ENCODE measurements at places on chromosomes 1 and 21.

DNA sequence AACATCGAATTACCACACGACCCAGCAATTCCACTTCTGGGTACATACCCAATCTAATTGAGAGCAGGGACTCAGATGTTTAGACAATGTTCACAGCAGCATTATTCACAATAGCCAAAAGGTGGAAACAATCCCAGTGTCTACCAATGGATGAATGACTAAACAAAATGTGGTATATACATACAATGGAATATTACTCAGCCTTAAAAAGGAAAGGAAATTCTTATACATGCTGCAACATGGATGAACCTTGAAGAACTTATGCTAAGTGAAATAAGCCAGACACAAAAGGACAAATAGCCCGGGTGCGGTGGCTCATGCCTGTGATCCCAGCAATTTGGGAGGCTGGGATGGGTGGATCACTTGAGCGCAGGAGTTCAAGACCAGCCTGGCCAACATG lies 6.9 kb downstream of the KDF1 start:
- DNase-seq: no peak

GRCh38 chr1:174626031-174627025 lies 178.6 kb downstream of the GPR52 start:
- no peak for DNase-seq

- no peak for DNase-seq
Observed at GRCh38 chr1:119010201-119010600, 22.1 kb upstream of the TBX15 start.

DNA sequence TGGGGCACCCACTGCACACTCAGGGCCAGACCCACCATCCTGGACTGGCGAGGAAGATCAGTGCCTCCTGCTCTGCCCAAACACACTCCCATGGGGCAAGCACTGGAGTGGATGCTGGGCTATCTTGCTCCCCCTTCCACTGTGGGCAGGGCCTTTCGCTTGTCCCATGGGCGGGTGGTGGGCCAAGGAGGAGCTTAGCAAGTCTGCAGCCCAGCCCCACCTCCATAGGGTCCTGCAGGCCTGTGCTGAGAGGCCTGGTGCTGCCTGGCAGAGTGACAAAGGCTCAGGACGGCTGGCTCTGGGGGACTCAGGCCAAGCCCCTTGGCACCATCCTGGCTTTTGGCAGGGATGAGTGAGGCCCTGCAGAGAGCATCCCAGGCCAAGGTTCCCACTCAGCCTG lies 89.4 kb downstream of the PTPRU start:
- no peak for DNase-seq

DNA sequence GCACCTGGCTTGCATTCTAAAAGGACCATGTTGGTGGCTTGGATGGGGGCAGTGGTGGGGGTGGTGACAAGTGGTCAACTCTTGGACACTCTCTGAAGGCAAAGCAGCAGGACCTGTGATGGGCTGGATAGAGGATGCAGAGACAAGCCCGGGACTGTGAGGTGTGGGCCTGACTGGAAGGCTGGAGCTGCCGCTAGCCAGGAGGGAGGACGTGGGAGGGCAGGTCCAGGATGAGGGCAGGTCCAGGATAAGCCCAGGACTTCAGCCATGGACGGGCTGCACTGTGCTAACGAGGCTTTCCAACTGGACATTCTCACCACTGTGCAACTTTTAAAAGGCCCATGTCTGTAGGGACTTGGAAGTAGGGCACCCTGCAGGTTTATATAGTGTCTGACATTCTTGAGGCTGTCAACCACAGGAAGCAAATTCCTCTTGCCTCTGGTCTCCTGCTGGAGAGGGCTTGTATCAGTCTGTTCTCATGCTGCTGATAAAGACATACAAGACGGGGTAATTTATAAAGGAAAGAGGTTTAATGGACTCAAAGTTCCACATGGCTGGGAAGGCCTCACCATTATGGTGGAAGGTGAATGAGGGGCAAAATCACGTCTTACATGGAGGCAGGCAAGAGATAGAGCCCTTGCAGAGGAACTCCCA lies 8.3 kb upstream of the C1orf167 start:
- DNase-seq: no peak

DNA sequence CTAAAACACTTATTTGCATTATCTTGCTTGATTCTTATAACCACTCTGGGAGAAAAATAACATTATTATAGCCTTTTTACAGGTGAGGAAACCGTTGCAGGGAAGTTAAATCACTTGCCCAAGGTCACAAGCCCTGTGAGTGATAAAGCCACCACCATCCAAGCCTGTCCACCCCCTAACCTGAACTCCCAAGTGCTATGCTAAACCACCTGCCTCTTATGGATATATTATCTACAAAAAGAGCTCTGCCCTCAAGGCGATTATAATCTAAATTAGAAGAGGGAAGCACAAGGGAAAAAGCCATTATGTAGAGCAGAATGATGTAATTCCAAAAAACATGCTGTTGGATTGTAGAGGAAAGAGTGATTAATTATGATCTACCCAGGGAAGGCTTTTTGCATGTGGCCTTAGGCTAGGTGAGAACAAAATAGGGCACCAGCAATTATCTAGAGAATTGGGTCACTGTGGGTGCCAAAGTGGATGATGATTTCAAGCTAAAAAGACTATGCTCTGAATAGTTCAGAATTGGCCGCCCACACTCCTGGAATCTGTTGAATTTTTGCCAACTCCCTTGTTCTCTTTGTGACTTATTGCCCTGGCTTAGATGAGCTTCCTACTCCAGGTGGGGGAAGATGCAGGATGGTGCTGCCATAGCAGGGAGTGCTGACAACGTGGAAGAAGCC lies 205.3 kb downstream of the FGGY start:
- DNase-seq: no peak

DNA sequence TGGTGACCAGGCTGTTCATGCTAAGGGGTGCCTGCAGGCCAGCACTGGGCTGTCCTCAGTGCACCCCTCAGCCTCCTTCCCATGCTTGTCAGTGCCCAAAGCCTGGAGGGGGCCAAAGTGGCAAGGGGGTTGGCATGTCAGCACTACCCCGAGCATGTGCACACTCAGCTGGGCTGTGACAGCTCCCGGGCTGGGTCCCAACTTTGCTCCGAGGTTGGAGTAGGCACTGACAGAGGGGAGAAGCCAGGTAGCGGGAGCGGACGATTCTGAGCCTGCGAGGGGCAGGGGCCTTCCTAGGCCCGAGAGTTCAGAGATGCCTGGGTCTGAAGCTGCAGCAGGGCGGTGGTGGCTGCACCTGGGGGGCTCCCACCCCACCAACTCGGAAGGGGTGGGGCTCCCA lies 119.0 kb downstream of the MAST2 start:
- no peak for DNase-seq

GRCh38 chr1:229579059-229579673 lies 20.7 kb upstream of the ABCB10 start:
- no peak for DNase-seq

- peak; percentile 23 for DNase-seq
Observed at GRCh38 chr1:159012495-159012894, 2.8 kb downstream of the IFI16 start.

All from activated CD8-positive, alpha-beta memory T cell treated with anti-CD3 and anti-CD28 coated beads for 48 hours (primary cell).